ENCODE measurements at places on chromosomes 4 and X. TPM values are rescaled to one million over a fixed set of nuclear protein-coding genes. Genes with fewer than 3 reads are reported as not detected.
A peak's percentile ranks its signal among the peaks of the same experiment; 100 is the strongest.

The NXF2 gene
- total RNA-seq: not detected

The CT45A3 gene
- total RNA-seq: not detected

The RAB41 gene
- total RNA-seq: not detected

The HSFX2 gene
- 1.2 TPM for total RNA-seq

The ADH4 gene
- not detected for total RNA-seq

The STPG2 gene
- total RNA-seq: 0.23 TPM

The SOD3 gene
- total RNA-seq: 0.71 TPM

The RPL10 gene
- total RNA-seq: 3,304 TPM

The BRS3 gene
- 0.17 TPM for total RNA-seq

The CASP3 gene
- total RNA-seq: 55.3 TPM

The CENPE gene
- total RNA-seq: 2.0 TPM

- no peak for ATAC-seq
These were observed 3.0 kb downstream of the ZIC3 start for GRCh38 chrX:137568741-137569469.

DNA sequence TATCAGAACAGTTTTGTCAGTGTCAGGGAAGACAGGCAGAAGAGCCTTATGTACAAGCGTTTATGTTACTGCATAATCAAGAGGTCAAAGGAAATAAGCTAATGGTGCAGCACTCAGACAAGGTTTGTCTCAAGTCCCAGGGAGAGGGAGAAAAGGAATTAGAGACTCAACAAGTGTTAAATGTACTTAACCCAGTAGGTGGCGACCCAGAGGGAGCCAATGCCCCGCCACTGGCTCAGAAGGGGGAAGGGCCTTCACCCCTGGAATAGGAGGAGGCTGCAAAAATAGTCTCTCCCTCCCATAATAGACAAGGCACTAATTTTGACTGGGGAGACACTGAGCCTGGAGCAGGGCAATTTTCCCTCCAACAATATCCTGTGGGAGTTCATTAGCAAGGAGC lies 14.1 kb upstream of the PAPSS1 start:
- ATAC-seq: no peak

DNA sequence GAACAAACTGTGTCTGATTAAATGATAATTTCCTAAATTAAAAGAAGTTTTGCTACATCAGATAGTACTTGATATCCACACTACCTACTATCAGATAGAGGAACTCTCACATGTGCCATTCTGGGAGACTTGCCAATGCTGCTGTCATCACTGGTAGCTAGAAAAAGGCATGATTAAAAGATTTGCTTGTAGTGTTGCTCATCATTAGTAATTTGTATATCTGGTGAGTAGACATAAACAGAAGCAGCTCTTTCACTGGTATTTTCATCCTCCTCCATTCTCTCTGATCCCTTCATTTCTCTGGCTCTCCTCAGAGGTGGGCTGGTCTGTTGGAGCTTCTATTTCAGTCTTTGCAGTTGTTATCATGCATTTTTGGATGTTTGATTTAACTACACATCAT lies 56.0 kb downstream of the SPRY1 start:
- ATAC-seq: peak; percentile 93

- no peak for ATAC-seq
These were observed 9.8 kb upstream of the CISD2 start for GRCh38 chr4:102858828-102859464.

- ATAC-seq: no peak
These were observed 4.5 kb downstream of the SNX25 start for GRCh38 chr4:185213877-185214276.

- ATAC-seq: no peak
These were observed 10.6 kb downstream of the FAM184B start for GRCh38 chr4:17770845-17771244.

DNA sequence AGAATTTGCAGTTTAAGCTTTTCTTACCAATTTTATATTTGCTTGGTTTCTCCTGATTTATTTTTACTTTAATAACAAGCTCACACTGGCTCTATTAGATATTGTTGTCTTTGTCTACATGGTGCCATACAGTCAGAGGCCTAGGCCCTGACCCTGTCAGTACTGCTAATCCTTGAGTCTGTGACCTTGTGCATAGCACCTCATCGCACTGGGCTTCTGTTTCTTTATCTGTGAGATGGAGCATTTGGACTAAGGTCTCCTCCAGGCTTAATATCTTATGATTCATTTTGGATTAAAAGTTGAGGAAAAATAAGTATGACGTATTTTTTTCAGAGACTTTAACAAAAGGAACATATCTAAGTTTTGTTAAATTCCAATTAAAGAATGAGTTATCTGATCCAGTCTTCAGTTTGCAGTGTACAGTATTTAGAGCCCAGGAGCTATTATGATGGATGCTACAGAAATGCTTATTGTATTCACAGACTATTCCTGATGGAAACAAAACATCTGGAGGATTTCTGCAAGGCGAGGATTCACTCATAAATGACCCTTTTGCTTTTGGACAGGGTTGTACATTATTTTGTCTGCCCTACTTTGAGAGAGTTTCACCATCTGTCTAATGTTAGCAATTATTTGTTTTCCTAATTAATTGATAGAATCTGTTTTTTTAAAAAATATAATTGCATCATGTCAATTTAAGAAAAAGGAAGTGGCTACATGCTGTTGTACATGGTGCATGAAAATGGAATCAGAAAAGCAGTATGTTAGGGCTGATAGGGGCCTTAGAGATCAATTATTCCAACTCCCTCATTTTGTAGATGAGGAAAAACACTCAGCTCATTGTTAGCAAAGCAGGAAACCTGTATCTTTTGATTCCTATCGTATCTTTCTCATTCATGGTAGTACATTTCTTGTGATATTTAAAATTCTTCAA lies 203.6 kb downstream of the BANK1 start:
- ATAC-seq: no peak

GRCh38 chrX:84187533-84188319 lies at the start of gene RPS6KA6:
Gene RPS6KA6 (minus strand): TSS chrX:84188199. CDS start chrX:84187899, 300 bp downstream.
- ATAC-seq: peak; percentile 64

DNA sequence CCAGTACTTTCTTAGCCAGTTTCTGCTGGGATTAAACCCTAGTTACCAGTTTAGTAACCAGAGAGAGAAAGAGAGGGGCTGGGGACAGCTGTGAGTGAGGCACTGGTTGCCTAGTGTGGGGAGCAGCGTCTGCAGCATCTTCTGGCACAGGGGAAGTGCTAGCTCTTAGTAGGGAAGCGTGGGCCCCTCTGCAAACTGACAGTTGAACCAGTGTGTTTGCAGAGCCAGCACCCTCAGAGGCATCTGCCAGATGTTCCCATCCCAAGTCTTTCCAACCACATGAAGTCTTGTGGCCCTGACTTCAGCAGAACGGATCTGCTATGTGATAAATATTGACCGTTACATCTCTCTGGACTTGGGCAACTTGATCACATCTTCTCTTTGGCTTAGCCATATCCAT lies 15.0 kb downstream of the RBMX2 start:
- ATAC-seq: no peak

GRCh38 chrX:110600745-110601310 lies 194.8 kb downstream of the CHRDL1 start:
- no peak for ATAC-seq

DNA sequence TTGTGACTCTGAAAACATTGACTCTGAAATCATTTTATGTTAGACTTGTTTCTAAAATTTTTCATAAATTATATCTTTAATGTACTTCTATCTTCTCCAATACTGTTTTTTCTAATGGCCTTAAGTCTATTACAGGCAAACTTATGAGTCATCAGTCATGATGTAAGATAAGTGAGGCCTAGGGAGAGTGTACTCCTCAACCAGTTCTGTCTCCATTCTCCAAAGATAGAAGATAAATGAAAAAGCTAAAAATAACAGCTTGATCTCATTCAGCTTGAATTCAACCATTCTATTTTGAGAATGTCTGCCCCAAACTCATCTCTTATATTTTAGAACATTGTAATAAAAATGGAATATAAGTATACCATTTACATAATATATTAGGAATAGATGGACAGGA lies 34.5 kb downstream of the STBD1 start:
- ATAC-seq: no peak

DNA sequence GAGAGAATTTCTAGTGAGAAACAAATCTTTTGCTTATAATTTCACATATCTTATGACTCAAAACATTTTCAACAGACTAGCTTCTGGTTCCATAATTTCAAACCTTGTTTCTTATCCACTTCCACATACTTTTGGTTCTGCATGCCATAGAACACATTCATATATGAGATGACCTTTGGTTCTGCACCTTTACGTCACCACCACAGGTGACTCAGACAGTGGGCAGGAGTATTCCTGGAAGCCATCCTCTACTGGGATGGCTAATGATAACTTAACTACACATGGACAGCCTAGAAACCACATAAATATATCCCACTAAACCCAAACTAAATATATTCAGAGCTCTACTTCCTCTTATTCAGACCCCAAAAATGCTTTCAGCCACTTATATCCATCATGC lies 133.3 kb downstream of the DCK start:
- ATAC-seq: no peak

- ATAC-seq: no peak
These were observed 56.5 kb downstream of the SNX25 start for GRCh38 chr4:185265942-185266341.

GRCh38 chr4:31974490-31975002 lies 1254.4 kb downstream of the PCDH7 start:
- peak; percentile 61 for ATAC-seq

GRCh38 chrX:7987160-7988012 lies 60.2 kb upstream of the PNPLA4 start:
- no peak for ATAC-seq

DNA sequence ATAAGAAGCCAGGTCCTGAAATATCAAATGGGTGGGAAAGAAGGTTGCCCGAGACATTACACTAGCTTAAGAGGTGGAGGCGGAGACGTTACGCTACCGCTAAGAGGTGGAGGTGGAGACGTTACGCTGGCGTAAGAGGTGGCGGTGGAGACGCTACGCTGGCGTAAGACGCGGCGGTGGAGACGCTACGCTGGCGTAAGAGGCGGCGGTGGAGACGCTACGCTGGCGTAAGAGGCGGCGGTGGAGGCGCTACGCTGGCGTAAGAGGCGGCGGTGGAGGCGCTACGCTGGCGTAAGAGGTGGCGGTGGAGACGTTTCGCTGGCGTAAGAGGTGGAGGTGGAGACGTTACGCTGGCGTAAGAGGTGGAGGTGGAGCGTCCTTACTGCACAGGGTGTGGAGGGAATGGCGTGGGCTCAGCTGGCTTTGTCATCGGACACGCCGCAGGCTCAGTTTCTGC lies 12.8 kb downstream of the CYP4V2 start:
- ATAC-seq: no peak

DNA sequence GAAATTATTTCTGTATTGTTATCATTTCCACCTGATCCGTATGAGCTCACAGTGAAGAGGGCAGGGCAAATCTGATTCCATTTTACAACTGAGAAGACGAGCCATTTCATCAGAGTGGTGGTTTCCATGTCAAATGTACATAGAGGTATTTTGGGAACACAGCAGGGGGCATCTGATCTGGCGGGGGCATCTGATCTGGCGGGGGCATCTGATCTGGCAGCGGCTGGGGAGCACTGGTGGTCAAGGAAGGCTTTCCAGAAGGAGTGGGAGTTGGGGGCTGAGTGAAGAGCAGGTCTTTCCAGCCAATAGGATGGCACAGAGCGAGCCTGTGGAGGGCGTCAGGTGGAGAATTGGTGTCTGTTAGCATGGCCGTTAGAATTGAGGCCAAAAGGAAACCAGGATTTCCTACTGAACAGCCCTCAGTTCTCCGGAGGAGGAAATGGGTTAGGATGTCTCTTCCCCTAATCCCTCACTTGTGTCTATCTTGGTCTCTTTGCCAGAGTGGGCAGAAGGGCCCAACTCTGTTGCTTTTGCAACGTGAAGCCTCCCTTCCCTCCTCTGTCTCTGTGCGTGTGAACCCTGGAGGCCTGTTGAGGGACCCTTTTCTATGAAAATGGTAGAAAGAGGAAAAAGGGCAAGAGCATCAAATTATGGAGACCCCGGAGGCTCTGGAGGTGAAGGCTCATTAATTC lies 41.3 kb downstream of the RHOH start:
- no peak for ATAC-seq

GRCh38 chr4:56979421-56980072 lies 851 bp downstream of the POLR2B start:
- ATAC-seq: no peak

GRCh38 chr4:20938204-20938603 lies 237.9 kb downstream of the PACRGL start:
- ATAC-seq: no peak

DNA sequence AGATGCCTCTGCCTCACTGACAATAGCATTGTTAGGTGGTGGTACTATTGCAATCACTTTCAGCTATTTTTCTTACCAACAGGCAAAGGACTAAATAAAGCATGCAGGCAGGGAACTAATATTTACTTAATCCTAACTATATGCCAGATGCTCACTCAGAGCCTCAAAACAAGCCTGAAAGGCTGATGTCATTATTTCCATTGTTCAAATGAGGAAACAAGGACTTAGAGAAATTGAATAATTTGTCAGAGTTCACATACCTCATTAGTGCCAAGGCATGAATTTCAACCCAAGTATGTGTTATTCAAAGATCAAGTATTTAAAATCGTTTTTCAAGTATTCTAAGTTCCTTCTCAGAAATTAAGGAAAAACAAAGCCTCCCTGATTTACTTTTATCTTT lies 374.9 kb upstream of the TECRL start:
- peak; percentile 39 for ATAC-seq

DNA sequence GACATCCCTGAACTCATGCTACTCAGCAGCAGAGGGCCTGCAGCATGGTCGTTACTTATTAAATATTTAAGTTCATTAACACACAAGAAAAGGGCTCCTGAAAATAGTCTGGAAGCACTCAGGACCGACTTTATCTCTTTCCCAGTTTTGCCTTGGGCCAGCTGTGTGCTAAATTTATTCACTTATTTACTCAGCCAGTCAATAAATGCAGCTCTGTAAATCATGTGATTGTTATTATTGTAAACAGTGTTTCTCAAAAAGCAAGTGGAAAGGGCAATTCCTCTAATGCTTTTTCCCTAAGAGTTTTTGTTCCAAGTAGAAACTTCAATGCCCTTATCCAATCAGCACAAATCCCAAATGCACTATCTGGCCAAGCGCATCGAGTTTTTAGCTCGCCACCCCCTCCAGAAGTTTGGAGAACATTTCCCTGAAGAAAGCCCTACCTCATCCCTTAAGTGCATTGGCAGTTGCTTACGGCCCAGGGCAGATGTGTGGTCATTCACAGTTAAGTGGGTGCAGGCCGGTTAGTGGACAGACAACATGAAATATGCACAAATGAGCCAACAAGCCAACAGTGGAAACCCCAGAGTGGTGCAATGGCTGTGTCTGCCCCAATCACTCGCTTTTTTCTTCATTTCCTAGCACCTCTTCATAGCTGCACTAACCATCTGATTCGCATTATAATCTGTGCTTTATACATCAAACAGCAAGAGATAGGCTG lies 125.8 kb downstream of the SMIM20 start:
- no peak for ATAC-seq

- peak; percentile 7 for ATAC-seq
These were observed 2.0 kb downstream of the ADGRL3 start for GRCh38 chr4:61201961-61202637.
